ENCODE measurements at places on chromosomes 3 and 15.
A peak's percentile ranks its signal among the peaks of the same experiment; 100 is the strongest.

GRCh38 chr3:123158330-123158729 is 43.4 kb upstream of the SEC22A start:
- DNase-seq, result no peak

GRCh38 chr3:7410782-7411181 is 549.9 kb downstream of the GRM7 start:
- no peak for DNase-seq

GRCh38 chr15:90343302-90343790 is 8.7 kb upstream of the ZNF774 start:
- DNase-seq, result no peak

DNA sequence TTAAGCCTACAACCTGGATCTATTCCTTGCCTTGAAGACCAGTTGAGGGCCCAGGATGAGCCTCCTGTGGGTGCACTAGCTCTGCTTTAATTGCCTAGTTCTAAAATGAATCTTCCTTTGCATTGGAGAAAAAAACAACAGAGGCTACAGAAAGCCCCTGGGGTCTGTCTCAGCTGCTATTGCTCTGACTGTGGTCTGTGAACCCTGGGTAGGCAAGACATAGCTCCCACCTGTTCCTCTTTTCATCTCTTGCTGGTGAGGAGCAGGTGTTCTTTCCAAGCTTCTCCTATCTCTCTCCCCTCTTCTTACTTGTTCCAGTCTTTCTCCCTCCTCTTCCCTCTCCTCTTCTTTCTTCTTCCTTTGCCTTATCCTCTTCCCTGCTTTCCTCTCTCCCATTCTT is 28.8 kb downstream of the RBP2 start:
- DNase-seq, result no peak

- no peak for DNase-seq
Observed at GRCh38 chr15:49644364-49644794, 23.5 kb downstream of the DTWD1 start.

GRCh38 chr3:134066651-134067530 is 37.2 kb upstream of the SLCO2A1 start:
- DNase-seq, result no peak

- no peak for DNase-seq
Observed at GRCh38 chr3:44136421-44136820, 105.3 kb upstream of the TOPAZ1 start.

DNA sequence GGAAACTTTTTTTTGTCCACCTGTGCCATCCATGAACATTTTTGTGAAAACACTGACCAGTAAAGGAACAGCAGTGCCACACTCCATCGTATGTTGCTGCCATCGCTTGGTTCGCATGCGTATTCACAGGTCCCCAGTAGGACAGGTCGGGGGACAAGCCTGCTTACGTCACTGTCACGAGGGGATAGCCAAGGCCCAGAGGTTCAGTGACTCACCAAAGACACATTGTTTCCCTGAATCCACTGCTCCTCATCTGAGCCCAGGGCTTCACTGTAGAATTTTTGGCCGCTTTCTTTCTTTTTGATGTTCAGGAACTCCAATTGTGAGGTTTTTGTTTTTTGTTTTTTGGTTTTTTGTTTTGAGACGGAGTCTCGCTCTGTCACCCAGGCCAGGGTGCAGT is 5.9 kb downstream of the ADPRH start:
- no peak for DNase-seq

- no peak for DNase-seq
Observed at GRCh38 chr15:100043068-100043641, 298.6 kb downstream of the ADAMTS17 start.

GRCh38 chr3:71441925-71442651 is 141.4 kb downstream of the FOXP1 start:
- no peak for DNase-seq

GRCh38 chr15:92958105-92958504 is 58.0 kb downstream of the CHD2 start:
- peak; percentile 46 for DNase-seq

DNA sequence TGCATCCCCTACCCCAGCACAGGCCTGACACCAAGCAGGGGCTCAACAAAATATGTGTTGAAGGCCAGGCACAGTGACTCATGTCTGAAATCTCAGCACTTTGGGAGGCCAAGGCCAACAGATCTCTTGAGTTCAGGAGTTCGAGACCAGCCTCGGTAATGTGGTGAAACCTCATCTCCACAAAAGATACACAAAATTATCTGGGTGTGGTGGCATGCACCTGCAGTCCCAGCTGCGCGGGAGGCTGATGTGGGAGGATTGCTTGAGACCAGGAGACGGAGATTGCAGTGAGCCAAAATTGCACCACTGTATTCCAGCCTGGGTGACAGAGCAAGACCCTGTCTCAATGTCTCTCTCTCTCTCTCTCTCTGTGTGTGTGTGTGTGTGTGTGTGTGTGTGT is 30.7 kb upstream of the CYP11A1 start:
- DNase-seq, result no peak

All from effector memory CD4-positive, alpha-beta T cell (primary cell).